ENCODE measurements at places on chromosomes 7 and 10.

DNA sequence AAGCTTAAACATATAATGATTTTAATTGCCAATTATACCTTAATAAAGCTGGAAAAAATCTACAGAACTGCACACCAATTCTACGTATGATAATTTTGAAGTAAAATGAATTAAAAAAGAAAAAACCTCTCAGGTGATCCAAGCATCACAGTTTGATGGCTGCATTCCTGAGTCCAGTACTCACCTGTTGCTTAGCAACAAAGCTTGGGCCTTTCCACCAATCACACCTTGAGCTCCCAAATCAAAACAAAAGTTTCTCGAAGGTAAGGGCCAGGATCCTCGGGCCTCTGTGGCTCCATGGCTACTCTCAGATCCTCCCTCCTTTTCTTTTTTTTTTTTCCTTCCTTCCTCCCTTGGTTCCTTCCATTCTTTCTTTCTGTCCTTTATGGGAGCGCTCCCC lies 137.2 kb upstream of the PCBD1 start:
- DNase-seq = no peak

GRCh38 chr7:20411372-20411771 lies 80.7 kb downstream of the ITGB8 start:
- DNase-seq = no peak

GRCh38 chr7:149459201-149459539 lies 1.7 kb downstream of the ZNF777 start:
- no peak for DNase-seq

GRCh38 chr7:84177758-84178412 lies 16.7 kb downstream of the SEMA3A start:
- DNase-seq = peak; percentile 26

DNA sequence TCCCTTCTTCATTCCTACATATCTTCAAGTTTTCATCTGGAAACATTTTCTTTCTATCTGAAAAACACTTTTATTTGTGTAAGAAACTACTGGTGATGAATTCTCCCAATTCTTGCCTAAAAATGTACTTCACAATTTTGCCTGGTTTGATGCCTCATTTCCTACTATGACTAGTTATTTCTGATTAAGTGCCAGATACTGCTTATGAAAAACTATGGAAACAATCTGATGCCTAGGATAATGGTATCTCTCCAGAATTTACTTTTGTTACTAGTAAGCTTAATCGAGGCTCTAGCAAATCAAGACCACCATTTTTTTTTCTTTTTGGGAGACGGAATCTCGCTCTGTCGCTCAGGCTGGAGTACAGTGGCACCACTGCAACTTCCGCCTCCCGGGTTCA lies 31.3 kb downstream of the CACUL1 start:
- DNase-seq = no peak

DNA sequence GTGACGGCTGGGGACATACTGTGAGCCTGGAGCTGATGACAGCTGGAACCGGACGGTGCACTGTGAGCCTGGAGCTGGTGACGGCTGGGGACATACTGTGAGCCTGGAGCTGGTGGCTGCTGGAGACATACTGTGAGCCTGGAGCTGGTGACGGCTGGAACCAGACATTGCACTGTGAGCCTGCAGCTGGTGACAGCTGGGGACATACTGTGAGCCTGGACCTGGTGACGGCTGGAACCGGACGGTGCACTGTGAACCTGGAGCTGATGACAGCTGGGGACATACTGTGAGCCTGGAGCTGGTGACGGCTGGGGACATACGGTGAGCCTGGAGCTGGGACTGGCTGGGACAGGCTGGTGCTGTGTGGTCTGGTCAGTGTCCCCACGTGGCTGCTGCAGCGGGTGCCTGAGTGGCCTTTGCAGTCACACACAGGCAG lies 47.9 kb downstream of the PTPRN2 start:
- DNase-seq = no peak

GRCh38 chr10:53957401-53957800 lies 843.6 kb downstream of the PCDH15 start:
- DNase-seq = no peak

DNA sequence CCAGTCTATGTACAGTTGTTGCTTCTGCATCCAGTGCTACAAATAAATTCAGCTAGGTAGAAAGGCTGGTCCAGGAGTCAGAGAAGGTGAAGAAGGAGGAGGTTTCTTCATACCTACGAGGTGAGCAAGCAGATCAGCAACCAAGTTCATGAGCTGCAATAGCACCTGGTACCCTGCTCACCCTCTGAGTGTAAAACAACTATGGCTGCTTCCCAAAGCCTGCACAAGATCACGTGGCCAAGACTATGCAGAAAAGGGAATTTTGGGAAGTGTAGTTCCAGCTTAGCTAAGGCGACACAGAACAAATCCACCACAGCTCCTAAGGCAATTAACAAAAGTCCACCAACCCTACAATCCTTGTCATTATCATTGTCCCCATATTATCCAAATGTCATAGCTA lies 95.9 kb upstream of the AUTS2 start:
- DNase-seq = no peak

- DNase-seq = no peak
Measured at GRCh38 chr7:142240546-142240945, 17.3 kb downstream of the PRSS58 start.

GRCh38 chr10:70145166-70145665 lies 1.3 kb downstream of the TYSND1 start:
- no peak for DNase-seq

GRCh38 chr10:11742779-11743298 lies 657 bp downstream of the ECHDC3 start:
- DNase-seq = no peak

DNA sequence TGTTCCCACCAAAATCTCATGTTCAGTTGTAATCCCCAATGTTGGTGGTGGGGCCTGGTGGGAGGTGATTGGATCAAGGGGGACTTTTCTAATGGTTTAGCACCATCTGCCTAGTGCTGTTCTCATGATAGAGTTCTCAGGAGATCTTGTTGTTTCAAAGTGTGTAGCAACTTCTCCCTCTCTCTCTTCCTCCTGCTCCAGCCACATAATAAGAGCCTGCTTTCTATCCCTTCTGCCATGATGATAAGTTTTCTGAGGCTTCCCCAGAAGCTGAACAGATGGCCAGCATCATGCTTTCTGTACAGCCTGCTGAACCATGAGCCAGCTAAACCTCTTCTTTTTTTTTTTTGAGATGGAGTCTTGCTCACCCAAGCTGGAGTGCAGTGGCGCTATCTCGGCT lies 910.6 kb downstream of the KCNMA1 start:
- DNase-seq = no peak

DNA sequence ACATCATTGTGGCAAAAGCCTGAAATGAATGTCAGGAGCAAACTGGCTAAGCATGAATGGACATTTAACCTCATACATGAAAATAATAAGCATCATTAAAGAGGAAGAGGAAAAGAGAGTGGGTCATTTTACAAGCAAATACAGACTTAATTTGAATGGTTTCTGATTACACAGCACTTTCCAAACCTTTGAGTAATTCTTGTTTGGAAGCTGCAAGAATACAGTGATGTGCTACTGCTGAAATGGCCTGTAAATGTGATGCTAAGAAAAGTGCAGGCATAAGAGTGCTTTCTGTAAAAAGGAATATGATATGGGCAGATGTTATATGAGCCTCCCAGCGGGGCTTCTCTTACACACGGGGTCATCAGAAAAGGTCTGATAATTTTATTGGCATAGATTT lies 30.2 kb downstream of the TAS2R16 start:
- peak; percentile 73 for DNase-seq

- no peak for DNase-seq
Measured at GRCh38 chr7:150852371-150852905, at the start of gene AOC1. AOC1 (plus strand) TSS chr7:150852517; CDS start chr7:150856471, 3,954 bp downstream.

DNA sequence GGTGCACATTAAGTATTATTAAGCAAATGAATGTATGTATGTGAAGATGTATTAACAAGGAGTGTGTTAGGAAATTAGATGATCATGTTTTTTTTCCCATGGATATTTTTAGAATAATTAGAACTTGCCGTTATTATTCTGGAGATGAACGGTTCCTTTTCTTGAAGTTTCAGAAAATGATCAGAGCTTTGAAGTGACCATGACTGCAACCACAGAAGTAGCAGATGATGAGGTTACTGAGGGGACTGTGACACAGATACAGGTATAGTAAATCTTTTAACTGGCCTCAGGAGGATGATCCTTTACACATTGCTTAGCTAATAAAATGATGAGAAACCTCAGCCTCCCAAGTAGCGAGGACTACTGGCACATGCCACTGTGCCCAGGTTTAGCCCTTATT lies 18.6 kb downstream of the DMTF1 start:
- DNase-seq = no peak

DNA sequence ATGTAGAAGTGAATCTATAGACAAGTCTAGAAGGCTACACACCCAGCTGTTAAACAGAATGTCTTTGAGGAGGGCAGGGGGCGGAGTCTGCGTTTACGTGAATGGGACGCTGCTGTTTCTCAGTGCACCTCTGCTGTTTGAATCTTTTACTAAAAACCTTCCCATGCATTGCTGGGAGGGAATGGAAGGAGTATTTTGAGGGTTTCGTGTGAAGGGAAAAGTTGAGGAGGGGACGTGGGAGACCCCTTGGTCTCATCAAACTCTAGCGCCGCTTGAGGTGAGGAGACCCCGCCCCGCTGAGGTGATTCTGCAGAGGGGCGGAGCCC lies 492 bp upstream of the VCL start:
- no peak for DNase-seq

DNA sequence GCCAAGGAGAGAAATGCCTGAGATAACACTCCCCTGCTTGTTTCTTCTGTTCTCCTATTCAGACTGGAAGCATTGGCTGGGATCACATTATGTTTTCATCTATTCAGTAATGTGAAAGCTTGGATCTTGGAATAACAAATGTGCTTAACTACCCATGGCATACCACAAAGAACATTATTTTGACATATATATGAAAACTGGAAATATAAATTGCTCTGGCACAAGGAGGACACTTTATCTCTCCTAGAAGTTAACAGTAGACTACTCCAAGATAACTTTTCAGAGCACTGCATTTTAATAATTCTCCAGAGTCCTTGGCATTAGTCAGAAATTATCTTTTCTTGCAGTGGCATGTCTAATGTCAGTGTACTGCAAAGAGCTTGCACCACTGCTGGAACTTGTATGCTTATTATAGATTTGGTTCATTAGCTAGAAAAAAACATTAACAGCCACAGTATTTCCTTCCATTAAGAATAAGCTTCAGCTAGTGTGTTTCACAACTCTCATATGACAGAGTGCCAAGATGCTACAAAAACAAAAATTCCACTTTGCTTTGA lies 169.3 kb upstream of the LRRN3 start:
- no peak for DNase-seq

- no peak for DNase-seq
Measured at GRCh38 chr7:134932707-134933370, 53.5 kb upstream of the AGBL3 start.

GRCh38 chr7:157674027-157674714 lies 337.4 kb downstream of the DNAJB6 start:
- DNase-seq = no peak

GRCh38 chr7:39709768-39710311 lies 86.5 kb downstream of the RALA start:
- DNase-seq = peak; percentile 23

DNA sequence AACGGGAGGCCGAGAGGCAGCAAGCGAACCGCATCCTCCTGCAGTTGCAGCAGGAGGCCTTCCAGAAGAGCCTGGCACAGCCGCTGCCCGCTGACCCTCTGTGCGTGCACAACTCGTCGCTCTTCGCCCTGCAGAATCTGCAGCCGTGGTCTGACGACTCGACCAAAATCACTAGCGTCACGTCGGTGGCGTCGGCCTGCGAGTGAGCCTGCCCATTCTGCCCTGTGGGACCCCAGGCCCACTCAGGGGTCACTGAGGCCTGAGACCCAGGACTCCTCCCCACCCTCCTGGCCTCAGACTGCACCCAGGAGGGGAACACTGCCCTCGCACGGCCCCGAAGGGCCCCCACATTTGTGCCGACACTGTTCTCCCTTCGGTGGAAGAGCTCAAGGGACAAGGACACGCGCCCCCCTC lies 5.6 kb downstream of the TLX1 start:
- DNase-seq = no peak

DNA sequence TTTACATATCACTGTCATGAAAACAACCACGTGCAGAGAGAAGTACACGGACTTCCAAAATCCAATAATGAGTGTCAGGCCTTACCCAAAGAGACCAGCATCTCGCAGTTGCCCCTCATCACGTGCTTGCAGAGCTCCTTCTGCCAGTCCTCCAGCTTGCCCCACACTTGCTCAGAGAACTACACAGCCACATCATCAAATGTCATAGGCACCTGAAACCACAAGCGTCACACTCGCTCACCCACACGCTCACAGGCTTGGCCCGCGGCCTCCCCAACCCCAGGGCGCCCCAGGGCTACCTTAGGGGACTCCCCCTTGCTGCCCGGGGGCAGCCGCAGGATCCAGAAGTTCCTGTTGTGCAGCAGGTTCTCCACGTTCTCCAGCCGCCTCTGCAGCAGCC lies 123.4 kb upstream of the ZNF746 start:
- DNase-seq = no peak

DNA sequence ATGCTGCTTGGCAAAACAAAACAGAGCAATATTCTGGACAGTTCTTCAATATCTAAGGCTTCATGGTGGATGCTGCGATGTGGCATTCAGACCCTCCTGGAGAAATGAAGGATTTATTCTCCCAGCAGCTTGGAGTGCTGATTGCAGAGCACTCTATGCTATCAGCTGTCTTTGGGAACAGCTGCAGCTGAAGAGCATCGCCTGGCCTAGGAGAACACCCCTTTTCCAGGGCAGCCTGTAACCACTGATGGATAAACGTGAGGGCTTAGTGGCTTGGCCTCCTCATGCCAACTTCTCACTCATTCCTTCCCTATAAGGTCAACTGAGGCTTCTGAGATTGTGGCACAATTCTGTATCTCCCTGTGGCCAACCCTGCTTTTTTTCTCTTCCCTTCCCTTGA lies 638.1 kb upstream of the CNTNAP2 start:
- no peak for DNase-seq

DNA sequence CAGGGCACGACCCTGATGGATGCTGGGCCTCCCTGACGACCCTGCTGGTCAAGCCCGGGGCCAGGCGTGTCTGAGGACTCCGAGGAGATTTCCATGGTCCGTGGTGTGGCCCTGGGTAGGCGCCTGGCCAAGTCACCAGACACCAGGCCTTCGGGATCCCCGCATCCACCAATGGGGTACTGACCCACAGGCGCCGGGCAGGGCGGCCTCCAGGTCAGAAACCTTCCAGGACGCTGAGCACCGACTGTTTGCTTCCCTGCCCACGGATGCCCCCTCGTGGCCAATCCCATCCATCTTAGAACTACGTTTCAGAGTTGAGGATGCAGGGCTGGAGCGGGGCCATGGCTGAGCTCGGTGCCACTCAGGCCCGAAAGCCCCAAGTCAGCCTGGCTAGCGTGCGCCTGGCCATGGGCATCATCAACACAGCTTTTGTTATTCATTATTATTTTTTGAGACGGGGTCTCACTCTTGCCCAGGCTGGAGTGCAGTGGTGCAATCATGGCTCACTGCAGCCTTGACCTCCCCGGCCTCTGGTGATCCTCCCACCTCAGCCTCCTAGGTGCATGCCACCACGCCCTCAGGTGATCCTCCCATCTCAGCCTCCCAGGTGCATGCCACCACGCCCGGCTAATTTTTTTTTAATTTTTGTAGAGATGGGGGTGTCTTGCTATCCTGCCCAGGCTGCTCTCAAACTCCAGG lies 7.1 kb upstream of the AMZ1 start:
- DNase-seq = peak; percentile 71

- no peak for DNase-seq
Measured at GRCh38 chr7:143233816-143234532, 12.1 kb downstream of the TAS2R40 start.

- DNase-seq = no peak
Measured at GRCh38 chr7:157686285-157686894, 349.6 kb downstream of the DNAJB6 start.

- DNase-seq = no peak
Measured at GRCh38 chr7:155228459-155228845, 69.2 kb upstream of the INSIG1 start.

Data from NCI-H1092 (cell line).